ENCODE measurements at places on chromosomes 3 and 15. TPM values are rescaled to one million over a fixed set of nuclear protein-coding genes. Genes with fewer than 3 reads are reported as not detected.

DNA sequence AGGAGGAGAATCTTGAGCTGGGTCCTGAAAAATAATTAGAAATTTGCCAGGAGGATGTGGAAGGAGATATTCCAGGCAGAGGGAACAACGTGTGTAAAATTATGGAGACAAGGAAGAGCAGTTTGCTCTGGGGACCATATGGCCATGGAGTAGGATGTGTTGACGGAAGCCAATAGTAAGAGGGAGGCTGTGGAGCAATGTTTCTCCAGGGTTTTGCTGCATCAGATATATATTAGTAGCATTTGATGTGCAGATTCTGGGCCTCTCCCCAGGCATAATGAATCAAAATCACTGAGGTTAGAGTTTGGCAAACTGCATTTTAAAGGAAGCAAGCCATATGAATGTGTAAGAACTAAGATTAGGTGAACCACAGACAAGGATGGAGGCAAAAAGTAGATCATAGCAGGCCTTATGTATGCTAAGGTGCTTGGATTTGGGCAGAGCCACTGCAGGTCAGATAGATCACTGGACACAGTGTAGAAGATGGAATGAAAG is 192.9 kb upstream of the IL12A start:
- DNase-seq, result no peak

DNA sequence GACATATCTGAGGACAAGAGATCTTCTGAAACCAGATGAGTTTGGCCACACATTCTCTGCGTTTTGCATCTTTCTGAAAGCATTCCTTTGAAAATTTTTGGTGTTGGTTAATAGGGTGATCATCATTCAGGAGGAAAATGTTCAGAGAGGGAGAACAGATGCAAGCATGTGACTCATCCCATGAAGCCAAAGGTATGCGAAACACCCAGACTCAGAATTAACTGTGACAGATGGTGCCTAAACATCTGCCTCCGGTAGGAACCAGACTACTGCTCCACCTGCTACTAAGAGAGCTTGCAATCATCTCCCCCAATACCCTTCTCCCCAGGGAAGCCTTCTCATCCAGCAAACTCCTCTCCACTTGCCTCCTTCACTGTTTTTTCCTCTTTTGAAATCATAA is 46.2 kb downstream of the TRIM69 start:
- DNase-seq, result no peak

DNA sequence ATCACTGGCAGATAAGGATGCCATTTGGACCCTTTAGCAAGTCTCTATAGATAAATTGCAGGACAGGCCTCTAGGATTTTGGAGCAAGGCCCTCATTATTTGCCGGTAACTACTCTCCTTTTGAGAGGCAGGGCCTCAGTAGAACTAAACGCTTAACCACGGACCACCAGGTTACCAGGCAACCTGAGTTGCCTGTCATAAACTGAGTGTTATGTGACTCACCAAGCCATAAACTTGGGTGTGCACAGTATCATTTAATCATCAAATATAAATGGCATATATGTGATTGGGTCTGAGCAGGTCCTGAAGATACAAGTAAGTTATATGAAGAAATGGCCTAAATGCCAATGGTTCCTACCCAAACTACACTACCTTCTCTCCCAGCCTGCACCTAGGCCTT is 93.2 kb downstream of the BCHE start:
- no peak for DNase-seq

DNA sequence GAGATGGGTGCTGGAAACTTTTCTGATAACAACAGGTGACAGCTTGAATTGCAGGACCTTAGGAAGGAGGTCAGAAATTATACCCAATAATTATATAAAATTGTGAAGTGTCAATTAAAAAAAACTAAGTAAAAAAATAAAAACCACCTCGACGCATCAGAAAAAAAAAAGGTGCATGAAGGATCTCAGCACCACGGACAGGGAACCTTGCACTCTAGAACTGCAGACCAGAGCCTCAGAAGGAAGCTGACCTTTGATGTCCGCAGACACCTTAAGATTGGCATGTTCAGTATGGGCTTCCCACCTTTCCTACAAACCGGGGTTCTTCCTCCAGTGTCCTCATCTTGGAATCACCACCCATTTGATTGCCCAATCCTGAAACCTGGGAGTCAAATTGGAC is 60.9 kb downstream of the SCN10A start:
- DNase-seq, result no peak

GRCh38 chr3:75254685-75255084 is 409.4 kb upstream of the FRG2C start:
- DNase-seq, result no peak

DNA sequence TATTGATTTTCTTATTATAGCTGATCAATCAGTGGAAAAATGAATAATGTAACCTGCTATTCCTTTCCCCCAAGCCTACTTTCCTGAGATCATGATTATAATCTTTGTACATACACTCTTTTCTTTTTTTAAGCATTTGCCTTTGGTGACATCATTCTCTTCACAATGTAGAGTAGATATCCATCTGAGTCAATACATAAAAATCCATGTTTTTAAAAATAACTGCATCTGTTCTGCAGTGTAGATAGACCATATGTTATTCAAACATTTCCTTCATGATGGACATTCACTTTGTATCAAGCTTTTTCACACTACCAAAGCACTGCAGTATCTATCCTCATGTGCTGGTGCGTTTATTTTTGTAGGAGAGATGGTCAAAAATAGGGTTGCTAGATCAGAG is 211.1 kb downstream of the PTPRG start:
- DNase-seq, result no peak

GRCh38 chr3:164723396-164723795 is 354.9 kb downstream of the SI start:
- DNase-seq, result no peak

DNA sequence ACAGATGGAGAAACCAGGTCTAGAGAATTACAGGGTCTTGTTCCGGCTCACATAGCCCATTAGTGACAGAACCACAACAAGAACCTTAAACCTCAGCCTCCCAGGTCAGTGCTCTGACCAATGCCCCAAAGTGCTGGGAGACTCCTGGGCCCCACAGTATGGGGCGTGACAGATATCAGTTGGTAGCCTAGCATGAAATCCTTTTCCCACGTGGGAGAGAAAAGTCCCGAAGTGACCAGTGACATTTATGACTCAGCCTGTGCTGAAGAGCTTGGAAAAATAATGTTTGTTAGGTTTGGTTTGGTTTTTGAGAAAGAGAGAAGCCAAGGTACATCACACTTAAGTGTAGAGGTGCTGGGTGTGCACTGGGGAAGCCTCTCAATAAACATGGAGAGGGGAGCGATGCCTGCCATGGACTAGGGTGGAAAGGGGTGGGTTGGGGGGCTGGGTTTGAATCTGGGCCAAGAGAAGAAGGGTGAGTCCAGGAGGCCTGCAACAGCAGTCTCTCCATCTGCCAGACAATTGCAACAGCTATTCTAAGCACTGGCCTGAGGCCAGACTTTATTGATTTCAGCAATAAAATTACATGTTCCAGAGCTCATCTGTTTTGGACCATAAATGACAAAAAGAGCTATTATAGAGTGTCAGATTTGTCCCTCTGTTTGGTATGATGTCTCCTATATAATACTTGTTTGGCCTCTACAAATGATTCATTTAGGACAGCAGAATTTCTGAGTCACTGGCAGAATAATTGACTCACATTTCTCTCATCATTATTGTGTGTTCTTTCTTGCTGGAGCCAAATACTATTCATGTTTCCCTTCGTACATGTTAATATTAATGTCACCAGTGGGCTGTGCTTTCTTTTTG is 43.4 kb downstream of the C2CD4A start:
- DNase-seq, result peak; percentile 28

- DNase-seq, result peak; percentile 65
Observed at GRCh38 chr3:45182915-45183871, 37.0 kb upstream of the CDCP1 start.

DNA sequence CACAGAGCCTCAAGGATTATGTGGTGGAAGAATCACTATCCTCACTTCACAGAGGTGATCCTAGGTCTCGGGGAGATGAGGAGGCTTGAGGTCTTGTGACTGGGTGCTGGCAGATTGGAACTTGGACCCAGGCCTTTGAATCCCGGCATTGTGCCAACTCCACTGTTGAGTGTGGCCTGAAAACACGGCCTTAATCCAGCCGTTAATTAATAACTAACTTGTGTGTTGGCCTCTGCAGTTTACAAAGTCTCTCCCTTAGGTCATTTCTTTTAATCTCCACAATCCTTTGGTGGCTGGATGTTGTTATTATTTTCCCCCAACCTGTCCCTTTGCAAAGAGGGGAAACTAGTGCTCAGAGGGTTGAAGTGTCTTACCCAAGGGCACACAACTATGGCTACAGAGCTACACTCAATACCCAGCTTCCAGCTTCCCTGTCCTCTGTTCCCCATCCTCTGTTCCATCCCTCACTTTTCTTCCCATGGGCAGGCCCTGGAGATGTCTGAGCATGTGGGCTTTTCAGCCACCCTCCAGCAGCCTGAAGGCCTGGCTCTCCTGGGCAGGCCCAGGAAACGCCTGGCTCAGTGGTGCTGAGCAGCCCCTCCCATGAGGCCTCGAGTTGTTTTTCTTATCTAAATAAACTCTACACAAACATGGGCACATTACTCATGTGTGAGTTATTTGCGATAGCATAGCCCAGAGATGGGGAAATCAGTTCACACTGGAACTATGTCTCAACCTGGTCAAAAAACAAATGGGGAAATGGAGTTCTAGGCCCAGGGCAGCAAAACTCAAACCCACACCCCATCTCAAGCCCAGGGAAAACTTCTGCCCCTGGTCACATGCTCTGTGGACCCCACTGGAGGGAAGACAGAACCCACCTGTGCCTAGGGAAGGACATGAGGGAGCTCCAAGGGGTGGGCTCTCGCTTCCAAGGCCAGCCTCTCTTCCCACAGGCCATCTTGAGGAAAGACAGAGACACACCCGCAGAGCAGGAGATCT is 16.8 kb upstream of the SMAD3 start:
- peak; percentile 89 for DNase-seq

GRCh38 chr3:100437721-100438622 is 36.6 kb downstream of the LNP1 start:
- no peak for DNase-seq

DNA sequence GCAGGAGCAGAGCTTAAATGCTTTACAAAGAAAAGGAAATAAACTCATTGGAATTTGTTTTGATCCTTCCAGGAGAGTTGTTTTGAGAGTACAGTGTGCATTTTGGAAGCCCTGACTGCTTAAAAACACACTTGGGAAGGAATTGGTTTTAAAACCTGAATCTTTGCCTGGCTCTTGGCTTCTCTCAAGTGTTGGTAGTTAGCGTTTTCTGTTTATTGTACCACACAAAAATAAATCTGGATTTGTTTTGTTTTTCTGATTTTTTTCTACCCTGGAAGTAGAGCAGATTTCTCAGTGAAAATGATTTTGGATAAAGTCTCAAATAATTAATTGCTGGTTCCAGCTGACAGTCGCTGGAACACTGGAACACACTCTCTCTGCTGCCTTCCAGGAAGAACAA is 90.6 kb downstream of the CHST2 start:
- DNase-seq, result no peak

GRCh38 chr3:129697229-129697969 is 90.9 kb upstream of the PLXND1 start:
- no peak for DNase-seq

DNA sequence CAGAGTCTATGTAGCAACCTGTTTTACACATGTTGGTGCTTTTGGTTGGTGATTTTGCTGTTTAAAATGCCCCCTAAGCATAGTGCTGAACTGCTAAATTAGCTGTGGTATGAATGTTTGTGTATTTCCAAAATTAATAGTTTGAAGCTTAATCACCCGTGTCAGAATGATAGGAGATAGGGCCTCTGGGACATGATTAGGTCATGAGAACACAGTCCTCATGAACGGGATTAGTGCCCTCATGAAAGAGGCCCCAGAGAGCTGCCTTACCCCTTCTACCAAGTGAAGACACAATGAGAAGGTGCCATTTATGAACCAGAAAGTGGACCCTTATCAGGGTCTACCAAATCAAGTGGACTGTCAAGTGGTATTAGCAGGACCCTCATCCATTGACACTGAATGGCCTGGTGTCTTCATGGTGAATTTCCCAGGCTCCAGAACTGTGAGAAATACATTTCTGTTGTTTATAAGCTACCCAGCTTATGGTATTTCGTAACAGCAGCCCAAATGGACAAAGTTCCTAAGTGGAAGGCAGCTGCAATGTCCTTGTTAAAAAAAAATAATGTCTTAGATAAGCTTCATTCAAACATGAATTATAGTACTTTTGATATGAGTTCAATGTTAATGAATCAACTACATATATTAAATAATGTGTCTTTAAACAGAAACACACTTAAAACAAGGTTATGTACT is 37.7 kb upstream of the FRMD4B start:
- no peak for DNase-seq

DNA sequence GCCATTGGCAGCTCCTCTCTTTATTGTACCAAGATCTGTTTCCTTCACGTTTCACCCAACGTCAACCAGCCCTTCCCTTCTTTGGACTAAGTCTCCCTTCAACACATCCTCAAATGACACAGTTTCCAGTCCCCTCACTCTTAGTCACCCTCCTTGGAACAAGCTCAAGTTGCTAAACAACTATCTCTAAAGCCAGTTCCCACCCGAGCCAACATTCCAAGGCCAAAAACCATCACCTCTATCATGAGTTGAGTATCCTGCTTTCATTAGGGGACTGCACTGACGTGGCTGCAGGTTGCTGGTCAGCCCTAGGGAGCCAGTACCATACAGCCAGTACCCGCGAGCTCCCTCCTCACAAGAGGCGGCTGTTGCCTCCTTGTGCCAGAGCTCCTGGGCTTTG is 73.8 kb downstream of the LIPC start:
- DNase-seq, result peak; percentile 70

DNA sequence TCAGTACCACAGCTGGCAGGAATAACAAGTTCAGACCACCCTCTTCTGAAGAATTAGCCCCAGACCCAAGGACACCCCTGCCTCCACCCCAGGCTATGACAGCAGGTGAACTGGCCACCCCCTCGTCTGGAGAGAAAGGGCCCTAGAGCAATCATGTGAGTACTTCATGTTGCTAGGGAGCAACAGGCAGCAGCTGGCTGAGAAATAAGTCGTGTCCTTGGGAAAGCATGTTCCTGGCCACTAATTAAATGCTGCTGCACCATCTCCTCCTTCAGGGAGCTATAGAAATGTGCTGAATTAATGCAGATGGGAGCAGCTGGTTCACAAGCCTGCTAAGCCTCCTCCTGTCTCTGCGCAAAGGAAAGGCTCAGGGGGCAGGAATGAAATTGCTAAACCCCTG is 31.5 kb downstream of the MRPS11 start:
- DNase-seq, result no peak

Gene ZIC1
- 24.3 TPM for total RNA-seq

Gene NT5DC2
- 21.5 TPM for total RNA-seq

Gene TRH
- not detected for total RNA-seq

Gene ERICH6
- not detected for total RNA-seq

Gene SOX14
- not detected for total RNA-seq

Data from MG63 (cell line).